Motor neuron (in vitro differentiated cells): ENCODE measurements at places on chromosomes 2 and 18.
A peak's percentile ranks its signal among the peaks of the same experiment; 100 is the strongest.

DNA sequence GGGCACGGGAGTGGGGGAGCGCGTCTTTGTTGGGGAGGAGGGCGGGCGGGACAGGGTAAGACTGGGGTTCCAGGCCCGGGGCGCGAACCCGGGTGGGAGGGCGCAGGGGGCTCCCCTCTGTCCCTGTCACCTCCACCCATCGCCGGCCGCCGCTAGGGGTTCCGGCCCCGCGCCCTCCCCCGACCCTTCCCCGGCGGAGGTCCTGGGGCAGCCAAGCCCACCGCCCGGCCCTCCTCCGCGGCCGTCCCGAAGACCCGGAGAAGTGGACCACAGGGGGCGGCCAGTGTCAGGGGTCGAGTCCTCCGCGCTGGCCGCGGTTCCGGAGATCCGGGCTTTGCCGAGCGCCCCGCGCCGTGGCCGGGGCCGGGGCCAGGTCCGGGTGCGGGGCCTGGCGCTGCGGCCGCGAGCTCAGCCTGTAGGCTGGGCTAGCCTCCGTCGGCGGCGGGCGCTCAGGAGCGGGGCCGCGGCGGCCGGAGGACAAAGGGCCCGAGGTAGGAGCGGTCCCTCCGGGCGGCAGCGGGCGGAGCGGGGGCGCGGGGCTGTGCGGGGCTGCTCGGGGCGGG lies 16.6 kb upstream of the E2F6 start:
- peak; percentile 82 for ATAC-seq

DNA sequence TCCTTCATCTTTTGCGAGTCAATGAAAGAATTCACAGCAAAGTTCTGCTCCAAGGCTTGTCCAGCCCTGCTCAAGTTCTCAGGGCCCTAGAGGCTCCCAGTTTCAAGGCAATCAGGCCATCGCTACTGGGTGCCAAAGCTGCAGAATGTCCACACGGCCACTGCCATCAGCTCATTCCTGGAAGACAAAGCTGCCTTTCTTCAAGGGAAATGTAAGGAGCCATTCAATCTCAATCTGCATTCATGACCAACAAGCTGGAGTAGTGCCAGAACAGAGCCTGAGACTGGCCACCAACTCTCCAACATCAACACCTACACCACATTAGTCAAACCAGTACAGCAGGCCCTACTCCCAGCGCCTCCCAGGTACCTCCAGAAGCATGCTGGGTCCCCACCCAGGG lies 202.2 kb downstream of the TCF4 start:
- ATAC-seq, result no peak

- ATAC-seq, result no peak
These were observed 90.2 kb upstream of the TWSG1 start for GRCh38 chr18:9244376-9244775.

- no peak for ATAC-seq
These were observed 70.5 kb upstream of the TTC39C start for GRCh38 chr18:23943903-23944624.
